Left lung (tissue), 14 donors: ENCODE measurements at places on chromosomes 13 and 19. TPM values are rescaled to one million over a fixed set of nuclear protein-coding genes. Genes with fewer than 3 reads are reported as not detected.

Gene SHISA7
- total RNA-seq: not detected

Gene KCTD15
- 28.2 TPM for total RNA-seq

Gene AP1M2
- 65.2 TPM for total RNA-seq

Gene GAS6
- 169 TPM for total RNA-seq

Gene CLEC11A
- total RNA-seq: 49.1 TPM

Gene GZMM
- total RNA-seq: 1.4 TPM

Gene ERICH6B
- total RNA-seq: not detected

Gene GPR12
- not detected for total RNA-seq

Gene FOXA3
- 0.45 TPM for total RNA-seq

Gene BORCS8
- 23.4 TPM for total RNA-seq

Gene SBSN
- not detected for total RNA-seq

Gene SPRED3
- total RNA-seq: 1.9 TPM

Gene MZT1
- total RNA-seq: 9.1 TPM

Gene CYP2A7
- total RNA-seq: not detected

Gene CEACAM7
- total RNA-seq: 0.44 TPM

Gene SULT2A1
- total RNA-seq: not detected

Gene KIR2DL4
- not detected for total RNA-seq

Gene ZNF649
- total RNA-seq: 8.7 TPM
